ENCODE measurements at places on chromosomes 6 and 20.

DNA sequence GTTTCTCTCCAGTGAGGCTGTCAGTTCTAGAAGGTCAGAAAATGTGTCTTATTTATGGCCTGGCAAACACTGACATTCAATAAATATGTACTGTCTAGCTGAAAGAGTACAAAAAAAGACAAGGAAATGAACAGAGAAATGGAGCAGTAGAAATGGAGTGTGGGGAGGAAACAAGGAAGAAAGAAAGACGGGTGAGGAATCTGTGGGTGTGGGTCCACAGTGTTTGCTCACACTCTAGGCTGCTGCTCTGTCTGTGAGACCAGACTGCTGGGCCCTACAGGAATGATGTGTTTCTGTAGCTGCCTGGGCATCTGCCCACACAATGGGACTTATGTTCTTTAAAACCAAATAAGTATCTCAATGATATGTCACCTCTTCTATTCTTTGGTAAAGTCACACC, 114.2 kb downstream of the MOXD1 start:
- DNase-seq: no peak

- no peak for DNase-seq
Observed at GRCh38 chr20:53800883-53801604, 207.4 kb upstream of the ZNF217 start.

GRCh38 chr6:195861-196360, 96.4 kb upstream of the DUSP22 start:
- DNase-seq: no peak

DNA sequence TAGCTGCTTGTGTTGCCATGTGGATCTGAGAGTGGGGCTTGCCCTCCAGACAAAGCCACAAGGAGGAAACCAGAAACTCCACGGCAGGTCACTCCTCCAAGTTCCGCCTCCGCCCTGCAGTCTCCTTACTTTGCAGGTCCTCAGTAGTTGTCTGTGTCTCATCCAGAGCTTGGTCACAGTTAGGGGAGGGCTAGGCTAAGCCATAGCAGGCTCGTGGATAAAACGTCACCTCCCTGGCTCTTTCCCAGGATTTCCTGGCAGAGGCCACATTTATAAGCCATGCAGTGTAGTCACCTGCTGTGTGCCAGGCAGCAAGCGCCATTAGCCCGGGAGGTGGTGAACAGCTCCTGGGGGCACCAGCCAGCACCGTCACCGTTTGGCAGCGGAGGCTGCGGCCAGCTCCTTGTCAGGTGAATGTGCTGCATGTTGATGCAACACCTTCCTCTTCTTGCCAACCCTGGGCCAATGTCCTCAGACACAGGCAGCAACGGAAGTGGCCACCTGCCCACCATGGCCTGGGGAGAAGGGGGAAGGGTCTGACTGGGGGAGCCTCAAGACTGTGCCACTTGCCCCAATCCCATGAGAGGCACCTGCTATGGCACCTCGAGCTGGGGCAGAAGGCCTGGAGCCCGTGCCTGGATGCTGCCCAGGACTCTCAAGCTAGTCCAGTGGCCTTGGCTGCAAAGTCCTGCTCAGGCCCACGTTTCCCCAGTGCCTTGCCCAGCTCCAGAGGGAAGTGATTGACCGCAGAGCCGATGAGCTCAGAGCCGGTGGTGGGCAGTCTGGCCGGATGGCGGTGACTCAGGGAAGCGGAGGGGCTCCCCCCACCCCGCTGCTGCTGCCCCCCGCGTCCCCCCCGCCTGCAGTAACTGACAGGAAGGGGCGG, 39.0 kb upstream of the SLCO4A1 start:
- no peak for DNase-seq

- no peak for DNase-seq
Observed at GRCh38 chr6:159525445-159526025, 167.5 kb downstream of the SOD2 start.

DNA sequence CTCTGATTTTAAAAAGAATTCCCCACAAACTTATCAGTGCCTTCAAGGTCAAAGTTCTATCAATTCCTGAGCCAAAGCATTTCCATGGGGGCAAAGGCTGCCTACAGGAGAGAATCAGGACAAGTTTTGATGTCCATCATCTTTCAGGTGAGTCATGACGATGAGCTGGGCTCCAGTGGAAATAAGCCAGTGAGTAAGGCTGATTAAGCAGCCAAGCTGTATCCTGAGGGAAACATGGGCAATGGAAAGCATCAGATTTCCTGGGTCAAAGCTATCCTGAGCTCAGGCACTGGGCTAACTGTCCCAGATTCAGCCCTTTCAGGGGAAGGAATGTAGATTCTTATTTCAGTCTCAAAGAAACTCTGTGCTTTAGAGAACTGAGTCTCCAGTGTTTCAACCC, 377.4 kb downstream of the CD109 start:
- DNase-seq: no peak

DNA sequence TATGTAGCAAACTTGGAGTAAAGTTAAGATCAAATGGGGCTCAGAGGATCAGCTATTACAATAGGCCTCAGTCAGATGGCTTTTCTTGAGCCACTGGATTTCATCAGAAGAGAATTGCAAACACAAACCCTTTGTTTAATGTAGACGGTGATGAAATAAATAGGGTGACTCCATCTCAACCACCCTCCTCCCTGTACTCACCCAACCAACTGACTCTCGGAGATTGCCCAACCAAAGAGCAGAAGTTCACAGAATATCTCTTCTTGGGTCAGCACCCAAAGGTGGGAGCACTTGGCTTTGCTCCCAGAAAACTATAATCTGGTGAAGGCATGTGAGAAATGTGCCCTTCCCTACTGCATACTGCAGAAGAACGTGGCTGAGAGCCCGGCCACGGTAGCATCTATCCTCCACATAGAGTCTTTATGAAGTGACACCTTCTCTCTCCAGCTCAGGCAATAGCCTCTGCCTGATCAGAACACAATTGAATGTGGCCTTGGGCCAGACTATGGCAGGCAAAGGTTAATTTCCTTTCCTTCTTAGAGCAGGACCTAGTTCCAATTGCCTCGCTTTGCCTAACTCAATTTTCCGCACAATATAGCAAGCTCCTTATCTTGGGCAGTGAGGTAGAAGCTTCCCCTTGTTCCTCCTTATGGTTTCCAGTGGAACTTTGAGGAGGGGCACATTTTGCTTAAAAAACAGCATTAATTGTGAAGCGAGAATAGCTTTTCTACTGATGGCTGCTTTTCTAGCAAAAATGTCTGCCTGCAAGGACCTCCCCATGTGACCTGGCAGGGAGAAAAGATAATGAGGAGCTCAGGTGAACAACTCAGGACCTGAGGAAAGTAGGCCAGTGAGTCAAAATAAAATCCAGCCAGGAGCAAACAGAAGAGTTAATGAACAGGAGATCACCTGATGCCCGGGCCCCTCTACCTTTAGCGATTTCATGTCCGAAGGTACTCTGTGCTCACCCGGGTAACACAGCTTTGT, 79.4 kb downstream of the GFOD1 start:
- no peak for DNase-seq

DNA sequence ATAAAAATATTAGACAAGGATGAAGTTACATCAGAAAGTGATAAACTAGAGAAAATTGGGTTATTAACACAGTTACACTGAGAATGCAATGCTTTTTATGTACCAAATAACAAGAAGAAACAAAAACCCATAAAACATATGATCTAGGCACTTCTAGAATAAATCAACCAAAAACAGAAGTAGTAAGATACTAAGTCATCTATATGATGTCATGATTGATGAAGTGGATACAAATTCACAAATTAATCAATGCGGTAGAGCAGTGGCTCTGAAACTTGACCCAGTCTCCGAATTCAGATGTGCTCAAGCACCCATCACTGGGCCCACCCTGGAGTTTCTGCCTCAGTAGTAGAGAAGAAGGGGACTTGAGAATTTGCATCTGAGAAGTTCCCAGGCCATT, 112.1 kb upstream of the SSTR4 start:
- DNase-seq: no peak

DNA sequence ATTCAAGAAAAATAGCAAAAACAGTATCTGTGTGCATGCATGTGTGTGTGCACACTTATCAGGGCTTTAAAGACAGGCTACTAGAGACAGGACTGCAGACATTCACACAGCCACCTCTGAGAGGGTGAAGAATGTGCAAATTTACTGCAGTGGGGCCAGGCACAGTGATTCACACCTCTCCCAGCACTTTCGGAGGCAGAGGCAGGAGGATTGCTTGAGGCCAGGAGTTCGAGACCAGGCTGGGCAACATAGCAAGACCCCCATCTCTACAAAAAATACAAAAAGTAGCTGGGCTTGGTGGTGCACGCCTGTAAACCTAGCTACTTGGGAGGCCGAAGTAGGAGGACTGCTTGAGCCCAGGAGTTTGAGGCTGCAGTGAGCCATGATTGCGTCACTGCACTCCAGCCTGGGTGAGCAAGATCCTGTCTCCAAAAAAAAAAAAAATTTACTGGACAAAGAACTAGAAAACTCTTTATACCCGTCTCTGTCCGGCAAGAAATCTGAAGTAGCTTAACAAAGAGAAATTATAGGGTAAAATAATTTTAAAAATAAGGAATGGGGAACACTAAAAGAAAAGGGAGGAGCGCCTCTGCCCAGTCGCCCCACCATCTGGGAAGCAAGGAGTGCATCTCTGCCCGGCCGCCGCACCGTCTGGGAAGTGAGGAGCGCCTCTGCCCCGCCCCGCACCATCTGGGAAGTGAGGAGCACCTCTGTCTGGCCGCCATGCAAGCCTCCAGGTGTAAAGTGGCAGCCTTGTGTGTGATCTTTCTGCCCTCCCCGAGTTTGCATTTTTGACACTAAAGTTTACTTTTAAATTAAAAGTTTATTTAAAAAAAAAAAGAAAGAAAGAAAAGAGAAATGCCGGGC, 105.1 kb downstream of the ZMYND8 start:
- no peak for DNase-seq

- no peak for DNase-seq
Observed at GRCh38 chr6:149259753-149260152, 57.8 kb upstream of the TAB2 start.

GRCh38 chr6:134740473-134741199, 209.3 kb downstream of the ALDH8A1 start:
- no peak for DNase-seq

- no peak for DNase-seq
Observed at GRCh38 chr6:159047891-159048685, 3.3 kb upstream of the TAGAP start.

GRCh38 chr6:93376026-93376540, 43.3 kb downstream of the EPHA7 start:
- no peak for DNase-seq

- no peak for DNase-seq
Observed at GRCh38 chr6:42313038-42313437, 95.4 kb upstream of the MRPS10 start.

- no peak for DNase-seq
Observed at GRCh38 chr6:90483116-90483839, 103.6 kb downstream of the MAP3K7 start.

- no peak for DNase-seq
Observed at GRCh38 chr6:16854986-16855385, 93.7 kb upstream of the ATXN1 start.

DNA sequence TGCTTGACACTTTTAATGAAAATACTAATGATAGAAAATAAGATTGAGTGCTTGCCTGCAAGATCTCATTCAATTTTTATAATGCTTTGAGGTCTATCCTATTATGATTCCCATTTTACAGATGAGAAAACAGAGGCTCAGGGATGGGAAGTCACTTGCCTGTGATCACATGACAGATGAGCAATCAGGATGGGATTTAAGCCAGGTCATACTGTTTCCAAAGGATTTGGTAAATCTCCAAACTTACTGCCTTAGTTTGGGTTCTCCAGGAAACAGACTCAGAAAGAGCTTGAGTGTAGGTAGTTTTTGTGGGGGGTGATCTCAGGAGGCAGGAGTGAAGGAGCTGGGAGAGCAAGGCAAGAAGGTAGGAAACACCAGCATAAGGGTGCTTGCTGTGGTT, 456.3 kb downstream of the MAFB start:
- DNase-seq: no peak

DNA sequence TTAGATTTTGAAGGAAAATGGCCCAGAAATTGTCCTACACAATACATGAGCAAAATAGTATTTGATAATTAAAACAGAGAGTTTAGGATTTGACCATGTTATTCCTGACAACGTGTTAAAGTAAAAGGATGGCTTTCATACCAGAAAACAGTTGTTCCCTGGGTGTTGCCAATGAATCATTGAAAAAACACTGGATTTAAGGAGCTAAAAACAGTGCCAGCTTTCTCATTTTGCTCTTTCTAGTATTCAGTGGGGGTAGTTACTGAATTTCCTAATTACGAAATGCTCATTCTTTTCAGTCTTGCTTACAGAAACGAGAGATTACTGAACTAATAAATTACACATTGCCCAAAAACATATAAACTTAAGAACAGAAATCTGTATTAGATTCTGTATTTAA, 26.6 kb upstream of the SNAP91 start:
- DNase-seq: no peak

- no peak for DNase-seq
Observed at GRCh38 chr6:6474170-6474920, 114.2 kb upstream of the LY86 start.

- DNase-seq: no peak
Observed at GRCh38 chr6:74967821-74968220, 238.0 kb downstream of the COL12A1 start.

DNA sequence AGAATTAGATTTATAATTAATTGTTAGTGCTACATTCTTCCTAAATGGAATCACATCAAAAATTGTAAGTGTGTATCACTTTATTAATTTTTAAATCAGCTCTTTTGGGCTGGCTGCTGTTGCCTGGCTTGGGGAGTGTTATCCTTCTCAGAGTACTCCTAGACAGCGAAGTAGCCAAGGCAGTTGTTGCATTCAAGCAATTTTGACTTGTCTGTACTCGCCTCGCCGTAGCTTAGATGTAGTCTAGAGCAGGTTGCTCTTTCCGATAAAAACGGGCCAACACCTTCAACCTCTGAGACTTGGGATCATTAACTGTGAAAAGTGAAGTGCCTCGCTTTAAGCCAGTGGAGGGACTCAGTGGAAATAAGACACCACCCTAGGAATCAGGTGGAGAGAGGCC, 151.3 kb downstream of the FARS2 start:
- DNase-seq: no peak

DNA sequence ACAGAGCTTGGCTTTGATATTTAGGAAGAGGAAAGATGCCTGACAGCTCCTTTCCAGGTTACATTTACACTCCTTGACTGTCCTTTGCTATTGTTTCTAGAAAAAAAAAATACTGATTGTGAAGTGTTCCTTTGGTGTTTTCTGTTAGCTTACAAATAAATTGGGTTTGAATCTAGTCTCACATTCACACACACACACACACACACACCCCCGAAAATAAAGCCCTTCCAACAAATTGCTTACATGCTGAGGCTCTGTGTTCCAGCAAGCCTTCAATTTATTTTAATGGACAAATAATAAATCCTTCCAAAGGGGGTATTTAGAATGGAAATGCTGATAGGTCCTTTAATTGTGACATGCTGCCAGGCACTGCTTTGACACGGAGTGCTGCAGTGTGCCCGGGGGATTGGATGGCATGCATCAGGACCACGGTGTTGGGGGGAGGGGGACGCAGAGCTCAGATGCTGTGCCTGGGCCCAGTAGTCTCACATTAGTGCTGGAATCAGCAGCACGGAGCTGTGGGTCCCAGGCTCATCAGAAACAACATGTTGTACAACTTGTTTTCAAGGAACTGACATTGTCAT, 199.9 kb downstream of the CD83 start:
- no peak for DNase-seq

- no peak for DNase-seq
Observed at GRCh38 chr20:22352019-22352418, 232.4 kb downstream of the FOXA2 start.

Data from stimulated activated CD4-positive, alpha-beta T cell treated with anti-CD3 and anti-CD28 coated beads, Interleukin-1b, Interleukin-23, amount 100 ng/mL, for 1 hour (primary cell).